ENCODE measurements at places on chromosomes 5 and 9.

- no peak for DNase-seq
Measured at GRCh38 chr9:108278341-108278740, 577.4 kb downstream of the ACTL7B start.

GRCh38 chr9:114164191-114164794 is 9.0 kb downstream of the COL27A1 start:
- peak; percentile 48 for DNase-seq

GRCh38 chr9:122020398-122020797 is 72.7 kb downstream of the TTLL11 start:
- no peak for DNase-seq

- DNase-seq, result no peak
Measured at GRCh38 chr5:89351222-89351621, 468.2 kb upstream of the MEF2C start.

DNA sequence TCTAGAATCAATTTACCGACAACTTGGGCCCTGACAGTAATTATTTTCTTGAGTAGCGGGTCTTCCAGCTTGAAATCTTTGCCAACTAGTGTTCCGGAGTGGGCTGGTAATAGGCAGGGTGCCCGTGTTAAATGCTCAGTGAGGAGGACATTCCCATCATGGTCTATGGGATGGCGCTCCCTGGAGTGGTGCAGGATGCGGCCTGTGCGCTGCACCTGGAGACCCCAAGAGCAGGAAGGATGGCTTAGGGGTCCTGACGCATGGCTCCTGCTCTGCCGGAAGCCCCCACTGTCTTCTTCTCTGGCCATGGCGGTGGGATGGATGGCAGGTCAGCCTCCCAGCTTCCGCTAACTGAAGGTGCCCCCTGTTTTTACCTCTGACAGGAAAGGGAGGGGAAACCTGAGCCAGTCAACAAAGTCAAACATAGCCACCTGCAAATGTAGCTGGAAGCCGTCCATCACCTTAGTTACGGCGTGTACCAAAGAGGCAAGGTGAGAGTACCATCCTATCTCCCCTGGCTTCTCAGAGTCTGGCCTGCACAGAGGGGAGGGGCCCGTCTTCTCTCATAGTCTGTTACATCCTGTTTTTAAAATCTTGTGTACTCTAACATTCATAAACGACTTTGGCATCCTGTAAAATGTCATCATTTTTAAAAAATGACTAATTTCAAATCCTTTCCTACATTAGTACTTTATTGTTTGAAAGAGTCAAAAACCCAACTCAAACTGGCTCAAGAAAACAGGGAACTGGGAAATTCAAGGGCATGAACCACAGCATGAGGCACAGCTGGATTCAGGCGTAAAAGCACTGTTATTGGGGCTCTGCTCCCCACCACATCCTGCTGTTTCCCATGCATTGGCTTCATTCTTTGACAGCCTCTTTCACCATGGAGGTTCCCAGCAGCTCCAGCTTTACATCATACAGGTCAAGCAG is 28.5 kb upstream of the UNC5A start:
- DNase-seq, result no peak

GRCh38 chr5:149886692-149887470 is 57.7 kb downstream of the PDE6A start:
- no peak for DNase-seq

DNA sequence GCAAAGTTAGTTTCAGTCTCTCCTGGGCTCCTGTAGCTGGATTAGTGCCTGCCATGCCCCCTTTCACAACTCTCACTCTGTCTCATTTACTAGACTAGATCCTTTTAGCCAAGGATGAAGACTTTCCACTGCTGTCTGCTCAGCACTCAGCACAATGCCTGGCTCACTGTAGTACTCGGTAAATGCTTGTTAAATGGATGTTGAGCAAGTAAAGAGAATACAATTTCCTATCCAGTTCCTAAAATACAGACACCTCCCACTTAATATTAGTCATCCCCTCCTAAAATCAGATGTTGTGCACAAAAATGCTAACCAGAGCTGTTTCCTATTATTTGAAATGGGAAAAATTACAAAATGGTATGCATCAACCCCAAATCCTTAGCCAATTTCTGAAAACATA is 195.8 kb downstream of the SREK1 start:
- no peak for DNase-seq

DNA sequence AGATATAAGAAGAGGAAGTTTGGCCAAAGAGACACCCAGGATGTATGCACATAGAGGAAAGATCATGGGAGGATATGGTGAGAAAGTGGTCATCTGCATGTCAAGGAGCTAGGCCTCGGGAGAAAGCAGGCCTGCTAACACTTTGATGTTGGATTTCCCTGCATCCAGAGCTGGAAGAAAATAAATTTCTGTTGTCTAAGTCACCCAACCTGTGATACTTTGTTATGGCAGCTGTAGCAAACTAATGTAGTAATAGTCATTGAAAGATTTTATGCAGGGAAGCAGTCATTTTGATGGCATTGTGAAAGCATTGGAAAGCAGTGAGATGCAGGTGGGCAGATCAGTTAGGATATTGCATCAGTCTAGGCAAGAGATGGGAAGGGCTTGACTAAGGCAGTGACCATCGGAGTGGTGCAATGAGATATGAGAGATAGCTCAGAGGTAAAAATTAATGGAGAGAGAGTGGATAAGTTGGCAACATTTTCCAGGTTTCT is 24.5 kb upstream of the FOCAD start:
- DNase-seq, result no peak

- DNase-seq, result peak; percentile 76
Measured at GRCh38 chr5:109743041-109743531, 53.4 kb downstream of the MAN2A1 start.

DNA sequence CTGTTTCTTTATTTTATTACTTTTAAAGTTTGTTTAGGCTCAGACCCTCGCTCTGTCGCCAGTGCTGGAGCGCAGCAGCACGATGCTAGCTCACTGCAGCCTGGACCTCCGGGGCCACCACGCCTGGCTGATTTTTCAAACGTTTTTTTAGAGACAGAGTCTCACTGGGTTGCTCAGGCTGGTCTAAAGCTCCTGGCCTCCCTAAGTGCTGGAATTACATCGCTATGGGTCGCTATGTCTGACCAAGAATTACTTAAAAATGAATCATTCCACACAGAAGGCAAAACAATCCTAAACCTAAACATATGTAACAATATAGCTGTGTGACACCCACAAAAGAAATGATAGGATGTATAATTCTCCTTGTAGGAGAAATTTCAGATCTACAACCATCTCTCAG is 86.9 kb upstream of the SIMC1 start:
- no peak for DNase-seq

DNA sequence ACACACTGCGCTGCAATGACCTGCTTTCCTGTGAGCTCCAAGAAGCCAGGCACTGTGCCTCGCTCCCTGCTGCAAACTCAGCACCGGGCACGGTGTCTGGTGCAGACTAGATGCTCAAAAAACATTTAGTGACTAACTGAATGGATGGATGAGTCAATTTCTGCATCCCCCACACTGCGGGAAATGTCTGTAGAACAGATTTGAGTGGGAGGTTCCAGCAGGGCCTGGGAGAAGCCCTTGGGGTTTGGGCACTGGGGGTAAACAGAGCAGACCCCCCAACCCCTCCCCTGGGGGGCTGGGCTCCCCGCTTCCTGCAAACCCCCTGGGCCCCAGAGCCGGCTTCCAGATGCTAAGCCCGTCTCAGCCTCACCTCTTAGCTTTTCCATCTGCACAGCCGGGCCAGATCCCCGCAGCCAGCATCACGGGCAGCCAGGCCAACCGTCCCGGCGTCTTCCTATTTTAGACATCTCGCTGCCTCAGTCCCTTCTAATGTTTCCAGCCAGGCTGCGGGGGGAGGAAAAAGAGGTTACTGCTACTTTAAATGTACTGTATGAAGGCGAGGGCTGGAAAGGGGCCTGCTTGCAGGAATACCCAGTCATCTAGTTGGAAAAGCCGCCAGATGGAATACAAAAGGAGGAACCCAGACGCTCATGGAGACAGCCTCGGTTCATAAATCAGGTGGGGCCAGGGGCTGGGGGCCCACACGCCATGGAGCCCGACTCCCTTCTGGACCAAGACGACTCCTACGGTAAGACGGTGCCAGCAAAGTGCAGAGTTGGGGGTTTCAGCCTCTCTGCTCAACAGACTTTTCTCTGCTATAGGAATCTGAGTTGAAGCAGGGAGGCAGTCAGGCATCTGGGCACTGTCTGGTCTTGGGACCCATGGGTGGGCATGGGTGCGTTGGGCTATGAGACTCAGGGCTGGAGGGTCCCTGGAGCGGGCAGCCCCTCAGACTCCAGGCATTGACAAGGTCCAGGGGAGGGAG is 67.1 kb upstream of the GGTA1 start:
- DNase-seq, result no peak
